ENCODE measurements at places on chromosomes 12 and 14.

GRCh38 chr14:72201645-72202044, 269.4 kb downstream of the RGS6 start:
- DNase-seq: no peak

DNA sequence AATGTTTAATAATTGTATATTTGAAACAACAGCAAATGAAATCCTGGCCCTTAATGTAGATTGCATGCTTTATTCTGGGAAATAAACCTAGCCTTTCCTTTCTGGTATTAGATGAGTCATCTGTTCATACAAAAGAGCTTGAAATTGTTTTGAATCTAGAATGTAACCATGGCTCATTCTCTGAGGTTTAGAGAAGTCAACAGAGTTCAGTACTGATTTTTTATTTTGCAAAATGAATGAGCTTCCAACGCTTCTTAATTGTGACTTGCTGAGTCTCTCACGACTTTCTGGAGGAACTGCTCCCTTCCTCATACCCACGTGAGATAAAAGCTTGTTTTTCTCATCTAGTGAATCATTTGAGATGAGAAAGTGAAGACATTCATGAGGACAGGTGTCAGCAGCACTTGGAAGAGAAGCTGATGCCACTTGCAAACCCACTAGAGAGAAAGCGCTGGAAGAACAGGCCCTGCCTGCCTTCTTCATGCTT, 509.6 kb downstream of the VRK1 start:
- no peak for DNase-seq

GRCh38 chr12:65923228-65923627, 98.9 kb downstream of the HMGA2 start:
- DNase-seq: no peak

DNA sequence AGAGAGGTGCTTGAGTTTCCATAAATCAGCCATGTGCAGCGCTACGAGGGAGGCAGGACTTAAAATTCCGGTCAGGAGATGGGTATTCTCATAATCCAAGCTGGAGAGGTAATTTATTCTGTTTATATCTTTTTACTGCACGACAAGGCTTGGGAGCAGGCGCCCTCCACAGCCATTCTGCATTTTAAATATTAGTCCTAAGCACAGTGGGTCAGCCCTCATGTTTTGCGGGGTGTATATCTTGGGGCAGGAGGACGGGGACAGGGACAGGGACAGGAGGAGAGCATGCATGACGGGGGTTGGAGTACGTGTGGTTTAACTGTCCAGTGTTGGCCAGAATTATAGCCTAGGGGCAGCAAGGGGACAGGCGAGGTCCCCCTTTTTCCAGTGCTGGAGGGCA, 14.5 kb downstream of the LHX5 start:
- DNase-seq: no peak

- DNase-seq: no peak
Observed at GRCh38 chr12:131001493-131001892, 47.8 kb downstream of the ADGRD1 start.

- peak; percentile 12 for DNase-seq
Observed at GRCh38 chr12:127293507-127294310, 973.3 kb upstream of the TMEM132C start.

- DNase-seq: no peak
Observed at GRCh38 chr14:74875941-74876913, at the start of gene PROX2. Gene PROX2 (minus strand): TSS chr14:74876145. CDS start chr14:74863834, 12,311 bp downstream.

- DNase-seq: no peak
Observed at GRCh38 chr12:53211476-53212381, 4.7 kb upstream of the ITGB7 start.

GRCh38 chr12:96409731-96410130, 9.5 kb upstream of the CDK17 start:
- no peak for DNase-seq

GRCh38 chr12:48857278-48857994, 5.5 kb upstream of the DDX23 start:
- no peak for DNase-seq

- no peak for DNase-seq
Observed at GRCh38 chr12:6265038-6265405, 45.5 kb upstream of the PLEKHG6 start.

DNA sequence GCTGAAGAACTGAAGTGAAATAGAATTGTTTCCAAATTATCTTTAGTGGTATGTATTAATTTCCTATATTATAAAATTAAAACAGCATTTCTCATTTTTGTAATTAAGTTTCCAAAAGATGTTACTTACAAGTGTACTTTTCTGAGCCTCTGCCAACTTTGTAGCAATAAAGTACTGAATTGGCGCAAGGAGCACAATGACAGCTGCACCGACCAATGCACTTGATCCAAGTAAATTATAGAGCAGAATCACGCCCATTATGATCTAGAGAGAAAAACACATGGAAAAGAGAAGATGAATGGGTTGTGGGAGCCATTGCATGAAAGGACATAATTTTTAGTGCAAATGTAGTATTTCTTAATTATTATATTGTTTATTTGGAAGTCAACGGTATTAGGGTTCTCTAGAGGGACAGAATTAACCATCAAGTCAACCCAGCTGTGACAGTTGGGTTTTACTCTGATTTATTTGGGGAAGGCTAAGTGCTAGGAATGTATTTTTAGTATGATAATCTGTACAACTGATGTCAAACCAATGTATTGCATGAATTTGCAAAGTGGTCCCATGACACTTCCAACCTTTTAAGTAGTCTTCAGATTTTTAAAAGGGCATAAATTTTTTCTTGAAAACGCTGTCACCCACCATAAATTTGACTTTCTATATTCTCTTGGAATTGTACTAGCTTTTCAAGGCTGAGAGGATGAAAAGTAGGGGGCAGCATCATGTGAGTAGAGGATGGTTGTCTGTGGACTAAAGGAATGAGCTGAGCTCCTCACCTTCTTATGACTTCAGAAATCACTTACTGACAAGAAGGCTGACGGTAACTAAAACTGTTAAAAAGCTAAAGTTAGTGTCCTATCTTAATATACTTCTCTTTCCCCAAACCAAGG, 33.0 kb downstream of the ABCC9 start:
- DNase-seq: no peak

DNA sequence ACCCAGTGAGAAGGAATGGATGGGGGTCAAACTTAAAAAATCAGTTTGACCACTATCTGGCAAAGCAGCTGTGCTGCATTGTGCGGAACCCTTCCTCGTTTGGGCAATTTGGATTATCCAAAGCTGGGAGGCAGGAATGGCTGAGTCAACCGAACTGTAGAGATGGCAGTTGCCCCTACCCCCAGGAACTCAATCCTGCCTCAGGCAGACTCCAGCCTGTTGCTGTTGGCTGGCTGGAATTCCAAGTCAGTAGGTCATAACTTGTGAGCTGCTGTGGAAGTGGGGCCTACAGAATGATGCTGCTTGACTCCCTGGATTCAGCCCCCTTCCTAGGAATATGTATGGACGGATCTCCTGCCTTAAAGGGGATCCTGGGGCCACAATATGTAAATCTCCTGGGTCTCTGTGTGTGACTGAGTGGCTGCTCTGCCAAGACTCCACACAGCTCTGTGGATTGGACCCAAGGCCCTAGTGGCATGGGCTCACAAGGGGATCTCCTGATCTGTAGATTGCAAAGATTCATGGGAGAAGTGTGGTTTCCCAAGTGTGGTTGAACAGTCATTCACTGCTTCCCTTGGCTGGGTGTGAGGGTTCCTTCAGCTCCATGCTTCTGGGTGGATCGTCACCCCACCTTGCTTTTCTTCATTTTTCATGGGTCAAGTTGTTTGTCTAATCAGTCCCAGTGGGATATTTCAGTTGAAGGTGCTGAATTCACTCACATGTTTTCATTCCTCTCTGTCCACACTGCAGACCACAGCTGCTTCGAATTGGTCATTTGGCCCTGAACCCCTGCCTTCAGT, 19.2 kb downstream of the LUM start:
- DNase-seq: no peak

- no peak for DNase-seq
Observed at GRCh38 chr14:23528555-23528954, 23.0 kb downstream of the ZFHX2 start.

DNA sequence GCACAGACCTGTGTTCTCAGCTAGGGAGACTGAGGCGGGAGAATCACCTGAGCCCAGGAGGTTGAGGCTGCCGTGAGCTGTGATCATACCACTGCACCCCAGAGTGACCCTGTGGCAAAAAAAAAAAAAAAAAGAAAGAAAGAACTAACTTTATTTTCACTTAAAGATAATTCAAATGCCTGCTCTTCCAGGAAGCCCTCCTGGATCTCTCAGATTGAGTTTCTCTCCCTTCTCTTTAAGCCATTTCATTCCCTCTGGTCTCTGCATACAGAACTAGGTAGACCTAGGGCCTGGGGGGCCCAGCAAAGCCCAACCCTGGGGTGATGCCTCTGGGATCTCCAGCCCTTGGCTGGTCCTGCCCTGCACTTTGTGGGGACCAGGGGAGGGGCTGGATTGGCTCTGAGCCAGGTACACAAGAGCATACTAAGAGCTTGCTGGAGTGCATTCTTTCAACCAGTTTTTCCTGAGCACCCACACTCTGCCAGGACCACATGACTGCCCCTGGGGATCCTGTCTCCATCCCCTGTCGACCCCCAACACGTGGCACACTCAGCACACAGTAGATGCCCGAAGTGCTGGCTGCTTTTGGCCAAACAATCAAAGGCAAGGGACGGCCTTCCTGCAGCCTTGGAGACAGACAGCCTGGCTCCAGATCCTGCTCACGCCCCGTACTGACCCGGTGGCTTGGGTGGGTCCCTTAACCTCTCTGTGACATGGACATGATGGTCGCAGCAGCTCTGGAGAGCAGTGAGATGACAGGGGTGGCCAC, 52.7 kb downstream of the CYP46A1 start:
- no peak for DNase-seq

DNA sequence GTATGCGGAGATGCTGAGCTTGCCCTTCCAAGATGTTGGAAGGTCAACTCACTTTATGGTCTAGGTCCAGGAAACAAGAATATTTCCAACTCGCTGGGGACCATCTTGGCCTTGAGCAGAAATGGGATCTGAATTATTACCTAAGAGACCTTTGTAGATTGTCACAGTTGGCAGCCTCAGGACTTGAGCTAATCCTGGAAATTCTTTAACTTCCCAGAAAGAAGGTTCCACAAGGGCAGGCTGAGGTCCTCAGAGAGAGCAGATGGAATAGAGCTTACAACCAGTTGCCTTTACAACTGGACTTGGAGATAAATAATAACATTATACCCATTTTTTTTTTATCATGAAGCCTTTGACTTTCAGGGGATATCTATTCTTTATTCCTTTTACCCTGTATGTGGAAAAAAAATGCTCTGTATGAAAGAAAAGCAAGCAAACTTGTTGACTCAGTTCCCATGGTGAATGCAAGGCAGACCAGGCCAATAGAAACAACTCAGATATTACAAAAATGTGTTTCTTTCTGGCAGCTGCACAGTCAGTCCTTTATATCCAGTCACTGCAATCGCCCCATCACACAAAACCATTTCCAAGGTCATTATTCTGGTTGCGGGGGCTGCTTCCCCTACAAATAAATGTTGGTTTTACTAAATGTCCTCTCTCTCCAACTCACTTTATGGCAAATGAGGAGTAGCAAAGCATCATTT, 401.4 kb downstream of the ZFP36L1 start:
- no peak for DNase-seq

GRCh38 chr14:27427796-27428195, 830.0 kb upstream of the NOVA1 start:
- DNase-seq: no peak

DNA sequence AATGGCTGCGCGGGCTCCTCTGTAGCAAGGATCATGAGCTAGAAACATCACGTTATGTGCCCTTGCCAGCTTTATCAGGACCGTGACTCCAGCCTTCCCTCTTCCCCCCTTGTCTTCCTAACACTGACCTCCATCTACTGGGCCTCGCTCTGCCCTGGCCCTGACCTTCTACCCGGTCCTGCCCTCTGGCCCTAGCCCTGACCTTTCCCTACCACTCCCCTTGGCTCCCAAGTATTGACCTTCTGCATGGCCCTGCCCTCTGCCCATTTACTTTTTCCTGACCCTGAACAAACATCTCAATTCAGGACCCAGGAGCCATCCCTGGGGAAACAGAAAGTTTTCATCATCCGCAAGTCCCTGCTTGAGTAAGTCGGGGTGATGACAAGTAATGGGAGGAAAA, 2.0 kb downstream of the SOAT2 start:
- DNase-seq: no peak

GRCh38 chr12:131473261-131473660, 237.6 kb upstream of the SFSWAP start:
- DNase-seq: no peak

DNA sequence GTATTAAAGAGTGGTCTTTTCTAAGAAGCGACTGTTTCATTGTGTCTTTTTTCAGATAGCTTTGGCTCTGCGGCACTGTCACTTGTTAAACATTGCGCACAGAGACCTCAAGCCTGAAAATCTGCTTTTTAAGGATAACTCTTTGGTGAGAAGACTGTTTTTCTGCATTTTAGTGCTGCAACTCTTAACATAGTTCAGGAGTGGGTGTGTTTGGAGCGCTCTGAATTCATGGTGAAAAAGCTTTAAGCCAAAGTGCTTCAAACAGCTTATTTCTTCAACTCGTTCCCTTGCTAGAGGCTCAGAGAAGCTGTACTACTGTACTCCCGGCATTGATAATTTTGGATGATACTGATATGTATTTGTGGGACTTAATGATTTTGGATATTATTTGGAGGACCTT, 28.2 kb downstream of the MAPKAPK5 start:
- DNase-seq: no peak

- no peak for DNase-seq
Observed at GRCh38 chr14:54349713-54350112, 47.1 kb upstream of the CDKN3 start.

DNA sequence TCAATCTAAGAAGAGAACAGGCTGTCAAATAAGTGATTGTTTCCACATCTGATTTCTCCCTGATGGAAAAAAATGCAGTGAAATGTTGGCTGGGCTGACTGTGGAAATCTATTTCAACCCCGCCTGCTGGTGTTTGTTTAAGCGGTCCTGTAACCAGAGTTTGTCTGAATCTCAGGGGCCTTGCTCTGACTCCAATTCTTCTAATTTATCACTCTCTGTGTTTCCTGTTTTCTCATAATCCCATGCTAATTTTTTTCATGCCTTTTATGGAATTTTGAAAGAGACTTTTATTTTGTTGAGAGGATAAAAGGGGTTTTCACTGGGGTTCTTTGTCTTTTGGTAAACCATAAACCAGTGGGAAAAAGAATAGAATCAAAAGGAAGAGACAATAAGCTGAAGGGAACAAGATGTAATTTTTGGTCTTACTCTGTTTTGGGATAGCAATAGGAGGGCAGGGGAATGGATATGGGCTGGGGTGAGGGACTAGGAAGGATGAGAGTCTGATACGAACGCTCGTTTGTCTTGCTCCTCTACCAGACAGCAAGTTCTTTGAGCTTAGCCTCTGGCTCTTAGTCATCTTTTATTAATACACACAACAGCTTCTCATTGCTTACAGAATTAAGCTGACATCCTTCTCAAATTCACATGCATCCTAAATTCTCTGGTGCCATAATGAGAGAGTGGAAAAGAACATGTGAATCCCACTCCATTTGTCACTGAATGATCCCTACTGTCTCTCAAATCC, 8.0 kb upstream of the MGP start:
- no peak for DNase-seq

DNA sequence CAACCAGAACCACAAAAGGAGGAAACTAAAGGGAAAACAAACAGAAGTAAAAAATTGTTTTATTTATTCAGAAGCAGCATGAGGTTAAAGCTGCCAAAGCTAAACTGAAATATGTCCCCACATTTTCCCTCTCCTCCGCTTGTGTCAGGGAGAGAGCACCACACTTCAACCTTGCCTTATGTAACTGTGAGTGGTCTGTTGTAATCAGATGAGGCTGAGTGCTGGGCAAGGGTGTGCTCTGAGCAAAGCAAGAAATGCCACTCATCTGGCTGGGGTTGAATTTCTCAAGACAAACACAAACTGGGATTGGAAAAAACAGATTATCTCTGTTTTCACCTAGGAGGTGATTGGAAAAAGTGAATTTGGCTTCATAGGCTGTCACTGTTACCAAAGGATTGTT, 12.2 kb downstream of the CAPZA3 start:
- no peak for DNase-seq

Data from NCI-H1092 (cell line).